ENCODE measurements at places on chromosomes 5 and 9. TPM values are rescaled to one million over a fixed set of nuclear protein-coding genes. Genes with fewer than 3 reads are reported as not detected.

GRCh38 chr5:163407034-163407655 lies 30.2 kb upstream of the CCNG1 start:
- no peak for DNase-seq

DNA sequence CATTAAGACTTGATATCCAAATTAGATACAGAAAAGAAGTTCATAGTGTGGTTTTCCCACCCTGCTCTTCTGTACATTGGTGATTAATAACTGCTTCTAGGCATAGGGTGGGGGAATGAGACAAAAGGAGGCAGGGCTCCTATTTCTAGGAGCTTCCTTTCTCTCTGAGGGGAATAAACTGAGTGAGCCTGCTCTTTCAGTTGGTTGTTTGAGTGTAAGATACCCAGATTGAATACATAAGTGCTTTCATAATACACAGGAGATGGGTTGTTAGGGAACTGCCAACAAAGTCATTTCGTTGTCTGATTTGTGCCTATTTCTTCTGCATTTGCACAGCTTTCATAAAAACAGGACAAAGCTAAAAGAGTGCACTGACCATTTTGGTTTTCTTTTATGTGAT lies 48.9 kb upstream of the TTC23L start:
- no peak for DNase-seq

SFXN1 gene
- total RNA-seq = 138 TPM

DNA sequence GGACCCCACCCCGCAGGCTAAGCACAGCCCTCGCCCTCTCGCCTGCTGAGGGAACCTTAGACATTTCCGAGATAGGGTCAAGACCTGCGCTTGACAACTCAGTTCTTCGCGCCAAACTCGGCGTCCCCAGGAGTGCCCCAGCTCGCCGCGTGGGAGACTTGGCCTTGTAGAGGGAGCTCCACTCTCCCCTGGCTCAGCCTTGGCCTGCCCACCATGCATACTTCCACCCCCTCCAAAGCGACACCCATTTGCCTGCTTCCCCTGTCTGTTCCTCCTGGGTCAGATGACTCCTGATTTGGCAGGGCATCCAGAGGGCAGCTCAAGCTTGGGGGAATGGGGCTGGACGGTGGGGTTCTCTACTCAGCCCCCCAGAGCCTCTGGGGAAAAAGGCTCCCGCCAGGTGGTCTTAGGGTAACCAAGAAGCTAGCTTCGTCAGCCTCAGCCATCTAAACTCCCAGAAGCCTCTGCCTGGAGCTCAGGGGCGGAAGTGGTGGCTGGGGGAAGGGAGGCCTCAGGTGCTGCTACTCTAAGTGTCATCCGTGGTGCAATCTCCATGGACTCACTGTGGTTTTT lies 560 bp downstream of the DOCK2 start:
- peak; percentile 71 for DNase-seq

ADAMTS19 gene
- not detected for total RNA-seq

PCDHB3 gene
- total RNA-seq = not detected

DNA sequence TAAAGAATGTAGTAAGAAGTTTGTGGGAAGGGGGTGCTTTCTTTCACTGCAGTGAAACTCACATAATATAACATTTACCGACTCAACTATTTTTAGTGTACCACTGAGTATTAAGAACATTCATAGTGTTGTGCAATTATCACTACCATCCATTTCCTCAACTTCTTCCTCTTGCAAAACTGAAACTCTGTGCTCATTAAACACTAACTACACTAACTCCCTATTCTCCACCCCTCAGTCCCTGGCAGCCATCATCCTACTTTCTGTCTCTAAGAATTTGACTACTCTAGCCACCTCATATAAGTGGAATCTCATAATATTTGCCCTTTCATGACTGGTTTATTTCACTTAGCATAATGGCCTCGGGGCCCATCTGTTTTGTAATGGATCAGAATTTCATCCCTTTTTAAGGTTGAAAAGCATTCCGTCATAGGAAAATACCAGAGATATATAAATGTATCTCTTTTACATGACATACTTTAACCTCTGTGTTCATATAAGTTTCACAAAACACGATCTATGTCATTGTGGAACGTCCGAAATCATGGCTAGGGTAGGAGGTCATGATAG lies 56.3 kb upstream of the DIRAS2 start:
- DNase-seq = no peak

PRRX2 gene
- not detected for total RNA-seq

PDGFRB gene
- total RNA-seq = not detected

DNA sequence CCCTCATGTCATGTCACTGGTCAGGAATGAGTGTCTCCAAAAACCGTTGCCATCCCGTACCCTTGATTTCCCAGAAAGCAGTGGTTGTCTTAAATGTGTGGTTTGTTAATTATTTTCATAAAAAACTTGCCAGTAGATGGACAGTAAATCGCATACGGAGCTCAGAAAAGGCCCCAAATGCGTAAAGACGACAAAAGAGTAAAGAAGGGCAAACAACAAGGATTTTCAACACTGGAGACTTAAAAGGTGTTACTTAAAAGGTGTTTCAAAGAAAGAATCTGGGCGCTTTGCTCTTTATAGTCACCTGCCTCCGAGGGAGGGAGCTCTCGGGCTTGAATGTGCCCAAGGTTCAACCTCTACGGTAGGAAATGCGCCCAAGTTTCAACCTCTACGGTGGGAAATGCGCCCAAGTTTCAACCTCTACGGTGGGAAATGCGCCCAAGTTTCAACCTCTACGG lies 734 bp downstream of the KIF27 start:
- peak; percentile 81 for DNase-seq

IFNA13 gene
- not detected for total RNA-seq

GRCh38 chr5:43006424-43007202 lies 33.5 kb downstream of the ANXA2R start:
- DNase-seq = no peak

TTC23L gene
- total RNA-seq = not detected

DNA sequence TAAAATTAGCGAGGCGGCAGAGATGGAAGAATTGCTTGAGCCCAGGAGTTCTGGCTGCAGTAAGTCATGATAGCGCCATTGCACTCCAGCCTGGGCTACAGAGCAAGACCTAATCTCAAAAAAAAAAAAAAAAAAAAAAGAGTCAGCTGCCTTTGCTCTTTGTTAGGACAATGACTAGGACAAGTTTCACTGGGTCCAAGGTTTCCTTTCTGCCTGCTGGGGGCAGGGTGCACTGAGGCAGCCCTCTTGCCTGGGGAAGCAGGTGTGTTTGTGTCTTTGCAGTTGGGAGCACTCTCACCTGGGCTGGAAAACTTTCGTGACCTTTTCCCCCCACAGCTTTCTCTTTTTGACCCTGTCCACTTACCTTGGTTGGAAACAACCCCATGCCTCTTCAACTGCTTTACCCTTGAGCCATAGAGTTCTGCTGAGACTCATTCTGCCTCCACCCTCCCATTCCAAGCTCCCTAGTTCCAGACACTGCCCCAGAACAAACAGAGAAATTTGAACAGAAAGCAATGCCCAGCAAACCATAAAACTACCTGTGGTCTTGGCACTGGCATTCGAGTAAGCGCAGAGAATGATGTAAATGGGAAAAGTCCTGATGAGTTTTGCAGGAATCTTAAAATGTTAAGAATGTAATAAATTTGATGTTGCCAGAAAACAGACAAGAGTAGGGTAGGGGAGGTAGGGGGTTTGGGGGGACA lies 17.0 kb upstream of the MYO10 start:
- no peak for DNase-seq

GRCh38 chr5:31783731-31784130 lies 144.8 kb downstream of the PDZD2 start:
- no peak for DNase-seq

DNA sequence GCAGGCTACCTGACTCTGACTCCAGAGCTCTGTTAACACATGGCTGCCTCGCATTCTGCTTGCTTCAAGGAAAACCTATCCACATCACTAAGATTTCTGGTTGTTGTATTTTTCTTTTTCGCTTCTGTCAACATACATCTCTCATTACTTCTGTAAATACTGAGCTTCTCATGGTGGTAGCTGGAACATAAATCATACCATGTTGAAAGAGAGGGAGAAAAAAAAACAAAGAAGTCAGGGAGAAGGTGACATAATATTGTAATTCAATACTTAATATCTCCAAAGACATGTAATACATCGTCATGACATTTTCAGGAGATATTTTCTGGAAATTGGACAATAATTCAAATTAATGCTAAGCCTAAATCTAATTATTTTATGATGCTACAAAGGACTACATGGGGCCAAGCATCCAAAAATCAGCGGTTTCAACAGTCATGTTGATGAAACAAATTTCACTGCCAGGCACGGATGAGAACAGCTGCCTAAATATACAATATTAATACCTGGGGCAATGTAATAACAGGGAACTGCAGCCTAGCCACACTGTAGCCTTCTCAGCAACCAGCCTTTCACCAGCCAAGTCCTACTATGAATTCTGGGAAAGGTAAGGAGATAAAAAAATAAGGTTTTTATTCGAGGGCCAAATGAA lies 332.0 kb downstream of the TRIM32 start:
- no peak for DNase-seq

GRCh38 chr9:135582966-135583687 lies 21.6 kb downstream of the PAEP start:
- no peak for DNase-seq

DNA sequence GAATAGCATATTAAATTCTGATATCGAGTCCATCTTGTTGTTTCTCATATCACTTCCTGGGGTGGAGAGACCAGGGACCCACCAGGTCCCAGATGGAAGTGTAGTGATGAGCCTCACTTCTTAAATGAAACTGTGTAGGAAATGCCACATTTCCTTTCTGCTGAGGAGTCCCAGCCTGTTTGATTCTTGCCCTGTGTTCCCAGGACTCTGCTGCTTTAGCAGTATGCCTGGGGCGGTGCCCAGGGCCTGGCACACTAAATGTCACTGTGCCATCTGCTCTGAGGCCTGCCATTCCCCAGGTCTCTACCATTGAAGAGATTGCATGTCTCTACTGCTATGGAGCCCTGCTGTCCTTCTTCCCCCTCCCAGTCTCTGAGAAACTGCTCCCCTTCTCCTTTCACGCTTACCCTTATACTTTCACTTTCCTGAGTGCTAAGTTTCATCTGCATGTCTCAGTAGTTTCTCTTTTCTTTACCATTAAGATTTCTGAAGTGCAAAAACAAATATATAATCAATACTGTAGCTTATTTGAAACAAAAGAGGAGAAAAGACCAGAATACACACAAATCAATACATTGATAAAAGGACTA lies 260.4 kb downstream of the GABRB2 start:
- no peak for DNase-seq

GRCh38 chr5:51387884-51388275 lies 4.6 kb downstream of the ISL1 start:
- DNase-seq = no peak

DNA sequence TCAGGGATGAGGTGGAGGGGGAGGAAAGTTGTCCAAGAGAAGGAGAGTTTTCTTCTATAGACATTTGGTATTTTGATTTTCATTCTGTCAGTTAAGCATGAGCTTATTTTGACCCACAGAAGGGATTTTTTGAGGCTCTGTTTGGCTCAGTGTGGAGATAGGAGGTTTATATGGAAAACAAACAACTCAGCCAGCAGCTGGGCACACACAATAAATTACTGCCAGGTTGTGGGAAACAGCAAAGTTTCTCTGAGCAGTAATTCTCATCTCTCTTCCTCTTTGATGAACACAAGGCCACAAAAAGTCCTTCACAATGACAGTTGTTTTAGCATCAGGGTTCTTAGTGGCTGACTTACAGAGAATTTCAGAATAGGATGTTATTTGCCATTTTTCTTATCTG lies 486.1 kb downstream of the KDM4C start:
- DNase-seq = no peak

TMEM215 gene
- not detected for total RNA-seq

BTNL9 gene
- not detected for total RNA-seq
